ENCODE measurements at places on chromosomes 3 and 15.

DNA sequence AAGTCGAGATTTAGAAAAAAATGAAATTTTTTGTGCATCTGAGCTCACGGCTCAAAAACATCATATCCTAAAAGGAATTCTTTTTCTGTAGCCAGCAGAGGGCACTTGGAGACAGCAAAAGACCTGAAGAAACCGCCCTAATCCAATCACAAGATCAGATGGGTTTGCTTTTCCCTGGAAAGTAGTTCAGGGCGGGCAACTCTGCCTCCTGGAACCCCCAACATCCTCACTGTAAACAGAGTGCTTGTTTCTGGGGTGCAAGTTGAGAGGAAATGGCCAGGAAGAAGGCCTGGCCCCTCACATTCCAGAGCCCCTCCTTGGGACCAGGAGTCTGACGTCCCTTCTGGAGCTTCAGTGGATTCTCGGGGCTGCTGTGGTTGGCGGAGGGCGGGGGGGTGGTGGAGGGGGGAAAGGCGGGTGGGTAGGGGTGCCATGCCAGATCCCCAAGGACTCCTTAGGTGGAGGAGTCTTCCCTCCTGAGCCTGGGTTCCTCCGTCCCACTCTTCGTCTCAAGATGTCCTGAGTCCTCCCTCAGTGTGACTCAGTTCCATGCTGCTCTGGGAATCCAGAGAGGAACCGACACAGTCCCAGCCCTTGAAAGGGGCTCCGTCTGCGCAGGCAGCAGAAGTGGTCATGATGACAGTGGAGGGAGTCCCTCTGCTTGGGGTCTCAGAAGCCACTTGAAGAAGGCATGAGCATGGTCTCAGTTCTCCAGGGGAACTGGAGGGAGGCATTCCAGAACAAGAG, 35.9 kb downstream of the CCK start:
- no peak for DNase-seq

DNA sequence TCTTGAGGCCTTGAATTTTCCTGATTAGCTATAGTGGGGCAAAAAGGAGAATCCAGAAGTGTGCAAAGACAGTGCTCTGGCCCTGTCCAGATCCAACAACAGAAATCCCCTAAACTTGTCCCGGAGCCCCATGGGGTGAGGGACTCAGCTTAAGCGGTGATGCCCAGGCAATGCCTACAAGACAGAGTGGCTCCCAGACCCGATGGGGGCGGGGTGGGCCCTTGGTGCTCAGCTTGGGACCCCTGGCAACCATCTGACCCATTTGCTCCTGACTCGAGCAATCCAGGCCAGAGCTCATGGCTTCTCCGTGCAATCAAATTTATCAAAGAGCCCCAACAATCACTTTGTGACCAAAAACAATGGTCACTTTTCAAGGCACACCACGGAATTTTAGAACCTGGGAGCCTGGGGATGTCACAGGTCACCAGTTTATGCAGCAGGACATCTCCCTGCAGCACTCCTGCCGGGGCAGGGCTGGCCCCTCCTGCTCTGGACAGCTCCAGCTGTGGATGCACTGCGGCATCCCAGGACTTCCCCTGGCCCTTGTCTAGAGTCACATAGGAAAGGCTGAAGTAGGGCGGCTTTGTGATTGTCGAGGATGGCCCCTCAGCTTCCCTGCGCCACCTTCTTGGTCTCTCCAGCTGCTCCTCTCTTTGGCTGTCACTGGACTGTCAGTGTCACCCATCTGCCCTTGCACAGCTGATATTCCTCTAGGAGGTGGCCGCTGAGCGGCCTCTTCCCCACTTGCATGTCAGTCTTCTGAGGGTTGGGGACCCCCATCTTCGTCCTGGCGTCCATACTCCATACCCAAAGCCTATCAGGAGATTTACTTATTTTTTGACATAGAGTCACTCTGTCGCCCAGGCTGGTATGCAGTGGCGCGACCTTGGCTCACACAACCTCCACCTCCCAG, 28.4 kb downstream of the RGMA start:
- no peak for DNase-seq

DNA sequence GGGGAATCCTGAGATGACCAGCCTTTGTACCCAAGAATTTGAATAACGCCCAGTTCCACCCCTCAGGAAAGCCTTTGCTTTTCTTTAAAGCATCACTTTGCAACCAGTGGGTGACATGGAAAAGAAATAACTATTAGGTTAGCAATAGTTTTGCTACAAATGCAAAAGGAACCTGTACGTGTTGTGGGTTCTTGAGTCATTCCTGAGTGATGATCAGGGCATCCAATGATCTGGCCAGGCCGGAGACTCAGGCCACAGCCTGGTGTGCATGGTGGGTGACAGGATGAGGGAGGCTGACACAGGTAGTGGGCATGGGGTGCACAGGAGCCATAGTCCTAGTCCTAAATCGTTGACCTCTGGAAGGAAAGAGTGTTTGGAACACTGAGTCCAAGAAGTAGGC, 321.4 kb upstream of the IL12A start:
- no peak for DNase-seq

- DNase-seq: no peak
Measured at GRCh38 chr3:24128199-24129005, 183.3 kb downstream of the NR1D2 start.

DNA sequence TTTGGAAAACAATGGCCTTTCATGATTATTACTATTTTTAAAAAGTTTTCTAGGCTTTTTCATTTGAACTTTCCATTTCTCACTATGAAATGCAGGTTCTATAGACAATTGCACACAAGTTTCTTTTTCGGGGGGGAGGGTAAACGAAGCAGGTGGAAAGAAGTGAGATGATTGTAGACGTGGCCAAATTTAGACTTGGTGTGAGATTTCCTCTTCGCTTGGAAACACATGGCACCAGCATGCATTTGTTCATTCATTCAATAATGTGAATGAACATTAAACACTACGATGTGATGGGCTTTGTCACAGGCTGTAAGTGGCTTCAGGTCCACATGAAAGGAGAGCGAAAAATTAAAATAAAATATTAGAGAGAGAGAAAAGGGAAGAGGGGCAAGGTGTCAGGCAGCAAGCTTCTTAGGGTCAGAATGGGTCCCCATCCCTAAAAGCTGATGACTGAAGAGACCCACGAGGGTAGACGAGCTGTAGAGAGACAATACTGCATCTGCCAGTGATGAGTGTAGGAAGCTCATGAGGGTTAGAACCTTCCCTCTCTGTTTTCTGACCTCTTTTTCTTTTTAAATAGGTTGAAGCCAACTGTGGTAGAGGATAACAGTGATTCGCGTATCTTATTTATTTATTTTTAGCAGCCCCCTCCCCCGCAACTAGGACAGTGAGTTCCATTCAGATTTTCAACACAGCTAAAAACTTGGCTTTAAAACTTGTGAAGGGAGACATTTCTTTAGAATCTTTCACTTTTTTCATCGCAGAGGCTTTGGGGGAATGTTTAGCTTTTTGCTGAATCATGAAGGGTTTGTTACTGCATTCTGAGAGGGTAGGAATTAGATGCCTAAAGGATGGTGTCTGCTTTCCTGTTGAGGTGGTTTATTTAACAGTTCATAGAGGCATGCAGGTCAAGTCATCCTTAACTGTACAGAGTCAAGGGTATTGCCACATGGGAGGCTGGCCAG, 36.2 kb downstream of the GAP43 start:
- no peak for DNase-seq

GRCh38 chr3:63933459-63933858, 21.3 kb upstream of the SCAANT1 start:
- DNase-seq: no peak

DNA sequence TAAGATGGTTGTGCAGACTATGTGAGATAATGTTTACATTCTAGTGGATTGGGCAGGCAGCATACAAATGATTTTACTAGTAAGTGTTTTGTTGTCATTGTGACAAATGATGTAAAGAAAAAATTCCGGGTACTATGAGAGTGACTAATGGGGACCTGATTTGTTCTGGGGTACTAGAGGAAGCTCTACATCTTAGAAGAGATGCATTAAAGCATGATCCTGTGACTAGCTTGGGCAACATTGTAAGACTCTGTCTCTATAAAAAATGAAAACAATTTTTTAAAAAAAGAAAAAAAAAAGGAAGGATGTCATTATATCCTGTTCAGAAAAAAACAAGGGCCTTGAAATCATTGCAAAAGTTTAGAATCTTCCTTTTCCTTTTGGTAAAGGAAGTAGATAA, 58.1 kb upstream of the MYRIP start:
- DNase-seq: no peak

- DNase-seq: no peak
Measured at GRCh38 chr15:98178861-98179260, 218.4 kb downstream of the ARRDC4 start.

DNA sequence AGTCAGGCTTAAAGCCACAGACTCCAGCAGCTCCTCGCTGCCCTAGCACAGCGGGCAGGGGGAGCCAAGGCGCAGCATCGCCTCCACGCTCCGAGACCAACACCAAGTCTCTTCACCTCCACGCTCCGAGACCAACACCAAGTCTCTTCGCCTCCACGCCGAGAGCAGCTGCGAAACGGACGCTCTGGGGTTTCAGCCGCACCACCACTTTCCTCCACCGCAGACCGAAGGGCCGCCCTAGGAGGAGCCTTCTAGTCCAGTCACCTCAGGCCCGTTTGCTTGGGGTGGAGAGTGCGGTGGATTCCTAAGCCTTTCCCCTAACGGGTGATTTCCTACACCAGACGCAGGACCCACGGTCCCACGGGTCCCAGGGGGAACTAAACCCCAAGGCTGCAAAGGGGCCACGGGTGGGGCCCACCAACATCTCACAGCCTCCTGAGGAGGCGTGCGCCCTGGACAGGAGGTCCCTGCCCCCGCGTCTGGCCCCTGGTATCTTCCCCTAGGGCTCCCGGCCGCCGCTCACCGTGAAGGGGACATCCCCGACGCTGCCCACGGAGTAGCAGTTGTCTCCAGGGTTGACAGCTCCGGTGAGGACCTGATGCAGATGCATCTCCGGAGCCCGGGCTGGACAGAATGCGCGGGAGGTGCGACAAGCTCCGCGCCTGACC, 501 bp downstream of the DMXL2 start:
- DNase-seq: no peak

DNA sequence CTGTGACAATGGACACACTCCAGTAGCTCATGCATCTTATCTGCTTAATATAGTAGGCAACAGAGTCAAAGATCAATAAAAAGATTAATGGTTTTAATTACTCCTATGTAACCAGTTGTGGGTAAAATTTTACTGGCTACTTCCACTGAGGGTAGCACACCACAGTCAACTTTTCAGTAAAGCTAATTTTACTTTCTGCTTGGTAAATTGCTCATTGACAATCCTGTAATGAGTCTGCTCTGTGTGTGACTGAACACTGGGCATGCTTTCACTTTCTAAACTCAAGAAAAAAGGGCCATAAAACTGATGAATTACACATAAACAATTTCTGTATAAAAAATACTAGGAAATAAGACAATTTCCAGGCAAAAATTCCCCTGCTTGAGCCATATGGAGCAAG, 838.3 kb downstream of the VGLL3 start:
- DNase-seq: no peak

All from stimulated activated CD4-positive, alpha-beta T cell treated with anti-CD3 and anti-CD28 coated beads, Interleukin-2, amount 100 ng/mL, for 4 hours (primary cell).